ENCODE measurements at places on chromosomes 1 and 21.

GRCh38 chr1:55574691-55575225 is 359.6 kb upstream of the USP24 start:
- DNase-seq = no peak

DNA sequence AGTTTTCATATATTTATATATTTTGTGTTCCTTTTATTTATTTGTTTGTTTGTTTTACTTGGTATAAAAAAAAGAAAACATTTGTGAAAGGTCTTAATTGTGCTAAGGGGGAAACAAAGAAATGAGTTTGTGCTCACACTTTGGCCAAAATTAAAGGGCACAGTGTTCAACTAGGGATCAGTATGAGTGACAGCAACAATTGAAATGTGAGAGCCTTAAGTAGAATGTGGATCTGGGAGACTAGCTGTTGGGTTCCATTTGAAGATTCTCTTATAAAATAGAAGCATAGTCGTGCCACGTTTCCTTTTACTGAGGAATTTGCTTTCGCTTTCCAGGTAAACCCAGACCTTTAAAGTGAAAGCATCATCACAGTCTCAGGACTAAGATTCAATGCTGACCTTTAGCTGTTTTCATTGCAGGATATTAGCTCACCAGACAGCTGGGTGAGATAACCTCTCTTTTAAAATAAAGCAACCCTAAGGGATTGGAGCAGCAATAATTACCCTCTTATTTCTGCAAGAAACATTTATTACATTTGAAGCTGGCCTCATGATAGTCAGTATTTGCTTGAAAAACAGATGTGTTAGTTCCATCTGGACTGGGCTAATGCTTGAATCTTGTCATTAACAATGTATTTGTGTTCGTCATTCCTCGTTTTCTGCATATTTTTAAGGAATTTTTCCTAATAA is 37.1 kb upstream of the CD55 start:
- DNase-seq = no peak

- DNase-seq = no peak
These were observed 134.6 kb upstream of the PDE4B start for GRCh38 chr1:65658122-65658521.

GRCh38 chr21:37208056-37208721 is 58.9 kb downstream of the VPS26C start:
- DNase-seq = no peak

DNA sequence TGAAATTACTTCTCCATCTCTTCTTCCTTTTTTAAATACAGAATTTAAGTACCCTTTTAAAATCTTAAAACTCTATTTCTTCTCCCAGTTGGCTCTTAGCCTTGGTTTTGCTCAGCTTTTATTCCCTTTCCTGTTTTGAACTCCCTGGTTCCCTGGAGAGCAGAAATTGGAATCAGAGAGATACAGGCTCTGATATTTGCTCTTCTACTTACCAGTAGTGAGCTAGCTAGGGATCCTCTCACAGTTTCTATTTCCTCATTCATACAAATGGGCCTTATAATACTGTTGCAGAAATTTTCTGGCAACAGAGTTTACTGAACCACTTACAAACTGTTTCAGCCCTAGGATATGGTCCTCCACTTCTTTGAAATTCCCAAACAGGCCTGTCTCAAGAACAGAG is 606.3 kb downstream of the NUF2 start:
- no peak for DNase-seq

DNA sequence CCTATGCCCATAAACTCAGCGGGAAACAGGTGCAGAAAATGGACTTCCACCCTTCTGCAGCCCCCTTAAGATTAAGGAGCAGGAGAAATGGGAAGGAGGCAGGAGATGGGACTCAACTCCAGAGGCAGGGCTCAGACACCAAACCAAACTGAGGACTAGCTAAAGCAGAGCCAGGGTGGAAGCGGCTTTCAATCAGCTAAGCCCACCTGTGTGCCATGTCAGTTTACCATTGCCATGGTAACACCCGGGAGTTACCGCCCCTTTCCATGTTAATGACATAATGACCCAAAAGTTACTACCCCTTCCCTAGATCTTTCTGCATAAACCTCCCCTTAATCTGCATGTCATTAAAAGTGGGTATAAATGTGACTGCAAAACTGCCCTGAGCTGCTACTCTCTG is 653.5 kb downstream of the PTPRU start:
- no peak for DNase-seq

GRCh38 chr1:200893411-200893901 is 1.2 kb upstream of the INAVA start:
- DNase-seq = no peak
